ENCODE measurements at places on chromosomes 3 and 15.
A peak's percentile ranks its signal among the peaks of the same experiment; 100 is the strongest.

GRCh38 chr3:175349168-175349567 is 490.0 kb downstream of the NAALADL2 start:
- DNase-seq = no peak

DNA sequence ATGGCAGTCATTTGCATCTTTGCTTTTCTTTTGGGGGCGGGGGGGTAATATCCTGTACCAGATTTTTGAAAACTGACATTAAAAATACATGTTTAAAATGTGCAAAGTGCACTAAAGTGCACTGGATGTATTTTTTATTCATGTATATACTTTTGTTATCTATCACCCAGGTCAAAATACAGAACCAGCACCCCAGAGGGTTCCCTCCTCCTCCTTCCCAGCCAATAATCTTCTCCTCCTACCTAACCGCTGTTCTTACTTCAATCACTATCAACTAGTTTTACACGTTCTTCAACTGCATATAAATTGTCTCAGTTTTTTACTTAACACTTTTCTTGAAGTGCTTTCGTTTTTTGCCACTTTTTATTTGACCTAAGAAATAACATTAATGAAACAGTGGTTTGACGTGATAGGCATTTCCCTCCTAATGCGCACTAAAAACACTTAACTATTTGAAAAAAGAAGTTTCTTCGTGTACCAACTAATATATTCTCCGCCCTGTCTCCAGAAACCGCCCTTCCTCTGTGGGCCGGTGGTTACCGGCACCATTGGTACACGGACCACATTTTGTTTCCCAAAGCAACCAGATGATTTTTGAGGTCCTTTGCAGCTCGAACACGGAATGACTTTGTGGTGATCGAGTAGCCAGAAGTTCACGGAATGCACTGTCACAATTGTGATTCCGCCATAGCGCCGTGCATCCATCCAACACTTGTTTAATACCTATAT is 836 bp upstream of the AKAP13 start:
- no peak for DNase-seq

DNA sequence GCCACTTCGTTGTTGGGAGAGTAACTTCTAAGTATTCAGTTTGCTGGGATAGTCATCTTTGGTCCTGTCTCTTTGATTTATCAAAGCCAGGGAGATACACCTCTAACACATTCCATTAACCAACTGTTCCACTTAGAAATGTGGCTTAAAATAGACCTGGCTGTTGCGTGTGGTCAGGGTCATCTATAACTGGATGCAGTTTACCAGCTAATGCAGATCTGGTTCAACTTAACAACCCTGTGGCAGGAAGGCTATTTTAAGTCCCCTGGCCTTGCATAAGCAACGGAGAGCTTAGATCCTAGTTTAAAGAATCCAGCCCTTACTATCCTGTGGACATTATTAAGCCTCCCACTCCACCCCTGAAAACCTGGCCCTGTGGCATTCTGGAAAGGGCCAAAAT is 28.1 kb upstream of the CAPN3 start:
- DNase-seq = no peak

- peak; percentile 91 for DNase-seq
Observed at GRCh38 chr15:39426552-39427532, 154.0 kb upstream of the THBS1 start.

DNA sequence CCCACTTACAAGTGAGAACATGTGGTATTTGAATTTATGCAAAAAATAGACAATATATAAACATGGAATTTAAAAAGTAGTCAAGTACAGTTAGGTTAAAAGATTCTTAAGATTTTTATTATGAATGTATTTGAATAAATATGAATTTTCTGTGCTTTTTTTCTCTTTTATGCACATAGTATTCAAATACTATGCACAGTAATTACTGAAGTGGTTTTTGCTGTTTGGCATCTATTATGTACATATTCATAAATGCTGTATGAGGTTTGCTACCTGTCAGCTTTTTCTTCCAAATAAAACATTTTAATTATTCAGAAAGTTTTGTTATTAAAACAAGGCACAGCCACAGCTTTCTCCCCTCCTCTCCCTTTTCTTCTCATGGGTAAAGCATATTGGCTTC is 1272.7 kb downstream of the NSUN3 start:
- no peak for DNase-seq

DNA sequence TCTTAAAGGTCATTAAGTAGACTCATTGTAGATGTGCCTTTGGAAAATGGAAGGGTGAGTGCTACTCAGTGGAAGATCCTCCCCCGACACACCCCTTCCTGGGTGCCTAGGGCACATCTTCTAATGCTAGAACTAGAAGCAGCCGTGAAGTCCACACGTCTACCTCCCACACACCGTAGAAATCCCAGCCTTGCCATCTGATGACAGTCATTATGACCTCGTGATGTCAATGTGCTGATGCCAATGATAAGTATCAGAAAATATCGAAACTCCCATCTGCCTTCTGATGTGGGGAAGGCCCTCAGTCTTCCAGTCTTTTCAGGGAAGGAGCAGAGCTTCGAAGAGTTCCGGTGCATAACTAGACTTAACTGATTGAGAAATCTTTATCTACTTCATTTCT is 282.1 kb upstream of the ROPN1 start:
- no peak for DNase-seq

GRCh38 chr3:69425249-69425648 is 39.4 kb upstream of the FRMD4B start:
- DNase-seq = peak; percentile 34

- DNase-seq = no peak
Observed at GRCh38 chr3:69532547-69533224, 146.8 kb upstream of the FRMD4B start.

GRCh38 chr3:34377961-34378360 is 579.5 kb downstream of the PDCD6IP start:
- no peak for DNase-seq

- peak; percentile 37 for DNase-seq
Observed at GRCh38 chr3:99365979-99366378, 272.4 kb upstream of the COL8A1 start.

DNA sequence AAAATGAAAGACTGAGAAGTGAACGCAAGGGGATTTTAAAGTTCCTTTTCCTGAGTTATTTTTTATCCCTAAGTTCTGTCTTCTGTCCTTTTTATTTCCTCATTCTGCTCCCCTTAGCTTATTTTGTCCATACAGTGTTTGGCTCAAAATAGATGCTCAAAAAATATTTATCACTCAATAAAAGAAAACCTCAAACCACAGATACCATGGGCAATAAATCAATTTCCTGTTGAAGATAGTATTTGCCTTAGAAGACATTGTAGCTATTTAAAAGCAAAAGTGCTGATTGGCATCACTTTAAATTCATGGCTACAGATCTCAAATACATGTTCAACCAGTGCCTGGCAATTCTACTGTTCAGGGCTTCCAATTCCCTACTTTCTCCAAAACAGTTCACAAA is 316.5 kb upstream of the ADAMTS9 start:
- no peak for DNase-seq

- no peak for DNase-seq
Observed at GRCh38 chr15:68152342-68152741, 52.8 kb downstream of the CALML4 start.

DNA sequence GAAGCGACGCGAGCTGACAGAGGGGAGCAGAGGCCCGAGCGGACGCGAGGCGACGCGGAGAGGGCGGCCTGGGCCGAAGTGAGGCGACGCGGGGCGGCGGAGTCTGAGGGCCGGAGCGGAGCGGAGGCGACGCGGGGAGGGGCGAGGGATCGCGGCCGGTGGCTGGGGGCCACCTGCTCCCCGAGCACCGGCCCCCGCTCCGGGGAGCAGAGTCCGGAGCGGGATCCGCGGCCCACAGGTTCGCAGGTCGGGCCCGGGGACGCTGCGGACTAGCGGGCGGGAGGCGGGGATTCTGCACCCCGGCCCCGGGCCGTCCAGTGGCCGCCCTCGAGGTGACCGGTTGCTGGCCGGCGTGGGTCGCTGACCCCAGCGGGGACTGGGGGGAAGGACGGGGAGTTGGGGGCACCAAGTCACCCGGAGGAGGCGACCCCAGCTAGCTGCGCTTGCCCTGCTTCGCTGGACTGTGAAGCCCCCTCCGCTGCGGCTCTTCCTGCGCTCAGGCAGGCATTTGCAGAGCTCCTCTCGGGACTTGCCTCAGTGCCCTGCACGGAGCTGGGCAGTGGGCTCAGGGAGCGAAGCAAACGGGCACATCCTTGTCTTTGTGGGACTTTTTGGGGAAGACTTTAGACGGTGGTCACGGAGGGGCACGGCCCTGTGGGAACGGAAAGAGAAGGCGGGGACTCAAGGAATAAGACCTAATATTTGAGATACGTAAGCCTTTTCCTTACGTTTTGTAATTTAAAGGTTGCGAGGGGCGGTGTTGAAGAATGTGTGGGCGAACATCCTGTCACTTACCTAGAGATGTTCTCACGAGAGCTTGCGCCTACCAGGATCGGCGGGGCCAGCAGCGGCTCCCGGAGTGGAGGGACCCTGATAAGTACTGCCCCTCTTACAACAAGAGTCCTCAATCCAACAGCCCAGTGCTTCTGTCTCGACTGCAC is 566 bp downstream of the HMCES start:
- DNase-seq = peak; percentile 68

DNA sequence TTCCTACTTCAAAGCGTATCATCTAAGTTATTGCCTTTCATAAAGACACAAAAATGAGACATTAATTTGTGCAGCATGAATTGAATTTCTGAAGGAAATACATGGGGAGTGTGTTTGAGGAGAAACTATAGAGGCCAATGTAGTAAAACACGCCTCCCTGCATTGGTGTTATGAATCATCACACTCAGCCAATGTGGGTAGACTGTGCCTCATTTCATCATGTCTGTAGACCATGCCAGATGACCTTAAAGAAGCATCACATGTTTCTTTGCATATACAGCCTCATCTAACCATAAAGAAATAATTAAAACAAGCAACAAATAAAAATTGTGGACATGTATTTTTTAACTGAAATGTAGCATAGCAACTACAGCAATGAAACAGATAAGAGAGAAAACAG is 486.0 kb upstream of the ADAMTS9 start:
- no peak for DNase-seq

GRCh38 chr15:54803987-54804386 is 392.8 kb downstream of the RSL24D1 start:
- no peak for DNase-seq

DNA sequence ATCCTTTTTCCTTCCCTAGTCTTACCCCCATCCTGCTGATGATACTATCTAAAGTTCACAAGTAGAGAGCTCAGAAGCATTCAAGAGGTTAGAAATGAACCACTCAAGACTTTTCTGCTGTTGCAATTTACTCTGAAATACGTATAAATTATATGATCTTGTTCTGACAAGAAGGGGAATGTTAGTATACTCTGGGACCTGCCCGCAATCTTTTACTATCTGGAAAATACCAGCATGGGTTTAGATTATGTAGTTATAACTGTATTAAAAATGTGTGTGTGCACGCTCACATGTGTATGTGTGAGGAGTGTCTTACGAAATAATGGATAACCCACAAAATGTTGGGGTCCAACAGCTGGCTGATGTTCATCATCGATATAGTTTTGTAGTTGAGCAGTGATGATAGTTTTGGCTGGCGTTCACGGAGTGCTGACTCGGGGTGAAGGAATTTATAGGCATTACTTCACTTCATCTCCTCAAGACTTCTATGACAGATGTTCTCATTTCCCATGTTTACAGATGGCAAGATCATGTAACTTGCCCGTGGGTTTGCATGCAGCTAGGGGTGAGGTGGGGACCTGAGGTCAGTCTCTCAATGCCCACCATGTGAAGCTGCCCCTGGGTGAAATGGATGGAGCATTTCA is 297.5 kb upstream of the LYSMD4 start:
- peak; percentile 51 for DNase-seq

DNA sequence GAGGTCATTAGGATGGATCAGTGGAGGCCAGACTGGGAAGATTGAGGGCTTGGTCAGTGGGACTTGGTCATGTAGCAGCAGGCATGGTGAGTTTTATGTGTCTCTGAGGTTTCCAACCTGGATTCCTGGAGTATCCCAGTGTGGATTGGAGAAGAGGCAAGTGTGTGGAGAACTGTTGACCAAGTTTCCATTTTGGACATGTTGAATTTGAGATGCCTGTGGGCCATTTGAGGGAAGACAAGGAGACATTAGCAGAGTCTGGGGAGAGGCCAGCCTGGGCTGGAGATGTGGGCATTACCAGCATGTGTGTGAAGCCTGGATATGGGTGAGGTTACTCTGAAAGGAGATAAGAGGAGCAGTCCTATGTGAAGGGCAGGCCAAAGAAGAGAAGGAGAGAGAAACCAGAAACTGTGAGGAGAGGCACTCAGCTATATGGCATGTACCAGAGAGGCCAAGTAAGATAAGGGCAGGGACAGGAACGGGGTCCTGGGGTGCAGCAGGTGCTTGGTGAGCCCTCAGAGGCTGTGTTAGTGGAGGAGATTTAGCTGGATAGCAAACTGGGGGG is 4.3 kb downstream of the SLC25A38 start:
- no peak for DNase-seq

- no peak for DNase-seq
Observed at GRCh38 chr3:14423197-14423743, 20.9 kb downstream of the SLC6A6 start.

DNA sequence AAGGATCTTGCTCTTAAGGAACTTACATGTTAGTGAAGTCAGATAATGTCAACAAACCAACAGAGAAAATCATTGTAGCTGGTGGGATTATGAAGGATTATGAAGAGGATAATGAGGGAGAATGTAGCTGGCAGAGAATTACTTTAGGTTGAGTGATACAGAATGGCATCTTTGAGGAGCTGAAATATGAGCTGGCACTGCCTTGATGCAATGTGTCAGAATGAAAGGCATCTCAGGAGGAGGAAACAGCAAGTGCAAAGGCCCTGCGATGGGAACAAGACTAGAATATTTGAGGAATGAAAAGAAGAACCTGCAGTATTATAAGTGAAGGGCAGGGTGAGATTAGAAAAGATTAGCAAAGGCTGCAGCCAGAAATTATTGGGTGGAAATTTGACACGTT is 237.2 kb upstream of the ADAMTS9 start:
- no peak for DNase-seq
